ENCODE measurements at places on chromosomes 2 and 18. TPM values are rescaled to one million over a fixed set of nuclear protein-coding genes. Genes with fewer than 3 reads are reported as not detected.

ANKRD30BL gene
- total RNA-seq: not detected

PREB gene
- total RNA-seq: 88.8 TPM

CCL20 gene
- not detected for total RNA-seq

PLEK gene
- 9.2 TPM for total RNA-seq

PROKR1 gene
- 0.63 TPM for total RNA-seq
